Ovary (tissue), 10 donors: ENCODE measurements at places on chromosomes 6 and 20. TPM values are rescaled to one million over a fixed set of nuclear protein-coding genes. Genes with fewer than 3 reads are reported as not detected.

DNA sequence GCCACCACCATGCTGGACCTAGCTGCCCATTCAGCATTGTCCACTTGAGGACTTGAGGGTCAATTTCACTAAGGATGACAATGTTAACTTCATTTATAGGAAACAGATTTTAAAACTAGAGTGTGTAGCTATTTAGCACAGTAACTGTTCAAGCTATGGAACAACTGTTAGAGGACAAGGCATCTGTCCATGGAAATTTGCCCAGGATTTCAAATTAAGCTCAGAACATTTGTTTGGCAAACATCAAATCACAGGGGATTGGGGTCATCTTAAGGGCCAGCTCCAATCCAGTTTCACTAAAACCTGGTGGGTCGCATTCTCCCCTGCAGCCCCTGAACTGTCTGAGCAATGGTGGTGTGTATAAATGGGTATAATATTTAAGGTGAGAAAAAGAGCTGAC lies 35.1 kb downstream of the PM20D2 start:
- no peak overlapping the region for H3K4me3 ChIP-seq
- H3K27me3 ChIP-seq: no peaks in the 10 kb centered on the region
- no peaks in the 10 kb centered on the region for H3K36me3 ChIP-seq
- H3K4me1 ChIP-seq: no peaks in the 10 kb centered on the region

Gene BMP7
- 0.07 TPM for polyA plus RNA-seq

Gene MAPK13
- 3.4 TPM for polyA plus RNA-seq

Gene LY6G5B
- polyA plus RNA-seq: 11.4 TPM

Gene CD83
- polyA plus RNA-seq: 7.3 TPM

Gene NKX2-4
- not detected for polyA plus RNA-seq
